ENCODE measurements at places on chromosomes 1 and 21. TPM values are rescaled to one million over a fixed set of nuclear protein-coding genes. Genes with fewer than 3 reads are reported as not detected.

GRCh38 chr1:182677397-182678098, 6.8 kb downstream of the RGS8 start:
- no peak overlapping the region for H3K4me3 ChIP-seq
- H3K27me3 ChIP-seq = no peaks in the 10 kb centered on the region
- peak; percentile 23 for DNase-seq
- no peaks in the 10 kb centered on the region for H3K36me3 ChIP-seq

Gene PADI3
- total RNA-seq = 2.0 TPM

- peaks cover 9% of the 10 kb centered on the region for H3K4me1 ChIP-seq
- H3K36me3 ChIP-seq = no peaks in the 10 kb centered on the region
- no peak for DNase-seq
- no peaks in the 10 kb centered on the region for H3K27me3 ChIP-seq
- H3K27ac ChIP-seq = no peak overlapping the region
Measured at GRCh38 chr1:203448521-203449061, 27.0 kb upstream of the PRELP start.

- no peaks in the 10 kb centered on the region for H3K36me3 ChIP-seq
- no peak within 1 kb of the TSS for H3K4me3 ChIP-seq
- no peaks in the 10 kb centered on the region for H3K27me3 ChIP-seq
- H3K27ac ChIP-seq = no peak within 1 kb of the TSS
Measured at GRCh38 chr1:145707183-145707867, at the start of gene PDZK1. Gene PDZK1, minus strand, starts transcription at chr1:145707368. Its CDS starts 19,347 bp downstream, at chr1:145688021.

- no peaks in the 10 kb centered on the region for H3K27me3 ChIP-seq
- H3K36me3 ChIP-seq = no peaks in the 10 kb centered on the region
- no peak for DNase-seq
- H3K4me3 ChIP-seq = no peak overlapping the region
- no peak overlapping the region for H3K27ac ChIP-seq
- H3K4me1 ChIP-seq = no peaks in the 10 kb centered on the region
Measured at GRCh38 chr1:194341587-194341986, 1155.2 kb upstream of the B3GALT2 start.

Gene LEMD1
- 79.0 TPM for total RNA-seq

DNA sequence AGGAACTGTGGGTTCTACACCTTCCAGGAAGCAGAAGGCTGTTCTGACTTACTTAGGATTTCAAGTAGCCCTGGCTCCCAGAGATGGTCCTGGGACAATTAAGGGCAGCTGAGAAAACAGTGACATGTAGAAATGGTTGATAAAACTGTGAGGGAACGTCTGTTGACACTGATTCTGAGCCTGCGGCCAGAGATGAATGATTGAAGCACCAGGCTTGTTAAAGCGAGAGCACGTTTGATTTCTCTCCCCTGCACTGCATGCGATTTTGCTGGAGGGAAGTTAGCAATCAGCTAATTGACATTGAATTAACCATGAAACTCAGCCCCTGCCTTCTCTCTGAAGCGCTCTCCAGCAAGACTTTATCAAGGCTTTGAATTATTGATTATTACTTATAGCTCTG, 29.9 kb upstream of the POU3F1 start:
- H3K4me1 ChIP-seq = peaks cover 26% of the 10 kb centered on the region
- DNase-seq = no peak
- no peak overlapping the region for H3K4me3 ChIP-seq
- H3K27ac ChIP-seq = no peak overlapping the region

Gene LIN28A
- total RNA-seq = 1,384 TPM

DNA sequence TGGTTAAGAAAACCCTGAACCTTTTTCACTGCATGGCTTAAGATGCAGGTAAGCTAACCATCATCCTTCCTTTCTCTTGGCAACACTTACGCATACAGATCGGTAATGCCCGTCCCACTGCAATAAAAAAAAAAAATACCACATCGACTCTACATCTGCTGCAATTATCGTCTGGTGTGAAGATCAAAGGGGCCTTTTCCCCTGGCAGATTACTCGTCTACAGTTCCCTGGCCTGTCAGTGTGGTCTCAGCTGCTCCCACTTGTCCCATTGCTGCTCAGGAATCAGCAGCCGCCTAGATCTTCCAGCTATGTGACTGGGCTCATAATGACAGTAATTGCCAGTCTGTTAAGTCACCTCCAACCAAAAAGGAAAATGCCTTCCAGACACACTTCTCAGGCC, 133.1 kb downstream of the SETD4 start:
- H3K27me3 ChIP-seq = no peaks in the 10 kb centered on the region
- no peaks in the 10 kb centered on the region for H3K4me1 ChIP-seq
- no peaks in the 10 kb centered on the region for H3K36me3 ChIP-seq
- DNase-seq = no peak

Gene FAM131C
- 2.6 TPM for total RNA-seq

- no peak overlapping the region for H3K4me3 ChIP-seq
- no peaks in the 10 kb centered on the region for H3K36me3 ChIP-seq
- H3K27me3 ChIP-seq = no peaks in the 10 kb centered on the region
- H3K27ac ChIP-seq = no peak overlapping the region
- peaks cover 9% of the 10 kb centered on the region for H3K4me1 ChIP-seq
Measured at GRCh38 chr1:206955476-206956451, 9.5 kb upstream of the PIGR start.

DNA sequence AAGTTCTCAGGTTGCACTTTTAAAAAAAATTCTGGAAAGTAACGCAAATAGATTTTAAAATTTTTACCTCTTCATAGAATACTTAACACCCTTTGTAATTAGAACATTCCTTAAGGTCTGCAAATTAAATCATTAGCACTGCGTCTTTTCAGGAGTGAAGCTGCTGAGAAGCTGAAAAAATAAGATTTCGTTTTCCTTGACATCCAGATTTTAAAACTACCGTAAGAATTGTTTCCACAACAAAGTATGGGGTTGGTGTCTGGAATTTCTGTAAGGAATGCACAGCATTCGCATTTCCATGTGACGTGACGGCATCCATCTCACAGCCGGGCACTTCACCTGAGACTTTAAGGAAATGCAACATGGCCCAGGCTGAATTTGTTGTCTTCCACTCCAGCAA, 76.3 kb upstream of the COX20 start:
- no peak overlapping the region for H3K4me3 ChIP-seq
- DNase-seq = no peak
- no peaks in the 10 kb centered on the region for H3K4me1 ChIP-seq
- H3K36me3 ChIP-seq = no peaks in the 10 kb centered on the region
- no peak overlapping the region for H3K27ac ChIP-seq
- H3K27me3 ChIP-seq = no peaks in the 10 kb centered on the region

- peaks cover 19% of the 10 kb centered on the region for H3K4me1 ChIP-seq
- no peak overlapping the region for H3K27ac ChIP-seq
- H3K4me3 ChIP-seq = no peak overlapping the region
- no peak for DNase-seq
- no peaks in the 10 kb centered on the region for H3K36me3 ChIP-seq
- H3K27me3 ChIP-seq = no peaks in the 10 kb centered on the region
Measured at GRCh38 chr1:19391596-19391981, 79.5 kb downstream of the SLC66A1 start.

DNA sequence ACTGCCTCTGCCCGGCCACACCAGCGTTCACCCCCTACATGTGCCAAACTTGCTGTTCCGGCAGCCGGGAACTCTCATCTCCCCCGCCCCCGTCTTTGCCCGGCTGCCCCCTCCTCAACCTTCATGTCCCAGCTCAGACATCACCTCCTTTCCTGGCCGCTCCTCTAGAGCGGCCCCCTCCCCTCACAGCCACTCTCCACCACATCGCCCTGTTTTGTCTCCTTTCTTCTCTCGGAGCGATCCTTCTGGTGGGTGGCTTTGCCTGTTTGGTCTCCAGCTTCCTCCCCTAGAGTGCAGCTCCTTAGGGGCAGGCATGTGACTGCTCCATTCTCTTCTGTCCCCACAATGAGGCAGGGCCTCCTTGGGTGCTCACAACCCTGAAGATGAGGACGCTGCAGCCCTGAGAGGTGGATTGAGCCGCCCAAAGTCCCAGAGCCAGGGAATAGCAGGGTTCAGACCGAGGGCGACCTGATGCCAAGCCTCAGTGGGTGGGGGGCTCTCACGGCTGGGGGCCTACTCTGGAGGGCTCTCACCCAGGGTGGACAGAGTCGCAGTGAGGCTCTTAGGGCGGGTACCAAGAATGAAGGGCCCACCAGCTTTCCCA, 44.9 kb upstream of the ECE1 start:
- H3K4me3 ChIP-seq = peak overlapping the region; percentile 22
- no peaks in the 10 kb centered on the region for H3K36me3 ChIP-seq
- H3K4me1 ChIP-seq = peaks cover 6% of the 10 kb centered on the region
- H3K27ac ChIP-seq = no peak overlapping the region

- no peak overlapping the region for H3K27ac ChIP-seq
- H3K4me3 ChIP-seq = no peak overlapping the region
- no peaks in the 10 kb centered on the region for H3K4me1 ChIP-seq
- no peaks in the 10 kb centered on the region for H3K27me3 ChIP-seq
Measured at GRCh38 chr1:155776414-155776813, 80.6 kb downstream of the GON4L start.

Gene TIPRL
- total RNA-seq = 28.1 TPM

Gene CCDC18
- 54.4 TPM for total RNA-seq

DNA sequence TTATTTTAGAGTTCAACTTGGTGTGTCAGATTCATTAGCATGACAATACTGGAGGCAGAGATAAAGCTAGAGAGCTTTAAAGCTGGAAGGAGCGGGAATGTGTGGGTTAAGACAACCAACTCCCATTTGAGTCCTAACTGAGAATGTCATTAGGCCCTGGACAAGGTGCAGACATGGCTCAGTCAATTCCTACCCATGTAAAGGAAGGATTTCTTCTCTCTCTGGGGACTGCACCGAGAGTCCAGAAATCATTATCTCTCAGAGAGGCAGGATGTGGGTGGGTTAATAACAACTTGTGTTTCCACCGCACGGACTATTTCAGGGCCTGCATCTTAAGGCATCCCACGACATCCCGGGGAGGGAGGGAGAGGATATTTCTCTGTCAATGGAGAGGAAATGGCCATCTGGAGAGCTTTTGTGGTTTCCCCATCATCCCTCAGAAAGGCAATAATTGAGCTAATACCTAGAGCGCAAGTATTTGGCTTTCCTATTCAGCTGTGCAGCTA, 46.7 kb upstream of the SARS1 start:
- peak; percentile 41 for DNase-seq
- no peaks in the 10 kb centered on the region for H3K36me3 ChIP-seq
- no peak overlapping the region for H3K4me3 ChIP-seq
- peaks cover 20% of the 10 kb centered on the region for H3K4me1 ChIP-seq
- H3K27me3 ChIP-seq = no peaks in the 10 kb centered on the region

GRCh38 chr1:199701726-199702125, 325.8 kb upstream of the NR5A2 start:
- DNase-seq = no peak
- no peaks in the 10 kb centered on the region for H3K4me1 ChIP-seq
- no peak overlapping the region for H3K4me3 ChIP-seq

- no peaks in the 10 kb centered on the region for H3K27me3 ChIP-seq
- DNase-seq = no peak
Measured at GRCh38 chr1:77227381-77227780, 8.2 kb upstream of the PIGK start.

Gene ANGPTL1
- total RNA-seq = not detected

DNA sequence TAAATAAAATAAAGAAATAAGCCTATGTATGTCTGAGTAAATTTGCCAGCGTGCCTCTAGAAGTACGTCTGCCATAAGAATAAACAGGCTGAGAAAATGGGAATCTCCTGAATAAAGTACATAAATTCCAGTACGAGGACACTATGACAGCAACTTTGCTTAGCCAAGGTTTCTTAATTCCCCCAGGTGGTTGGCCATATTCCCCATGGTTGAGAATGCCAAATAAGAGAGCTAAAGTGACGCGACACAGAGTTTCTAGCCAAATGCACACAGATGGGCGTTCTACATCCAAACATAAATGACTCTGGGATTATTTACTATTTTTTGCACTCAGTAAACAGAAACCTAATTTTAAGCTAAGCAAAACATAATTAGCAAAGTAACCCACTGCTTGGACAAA, 19.5 kb downstream of the KCNH1 start:
- no peak overlapping the region for H3K4me3 ChIP-seq
- DNase-seq = no peak
- H3K4me1 ChIP-seq = no peaks in the 10 kb centered on the region
- H3K27me3 ChIP-seq = no peaks in the 10 kb centered on the region
- no peak overlapping the region for H3K27ac ChIP-seq

GRCh38 chr1:164602101-164602422, 43.1 kb downstream of the PBX1 start:
- no peaks in the 10 kb centered on the region for H3K27me3 ChIP-seq
- no peak overlapping the region for H3K27ac ChIP-seq
- peaks cover 77% of the 10 kb centered on the region for H3K4me1 ChIP-seq
- H3K36me3 ChIP-seq = peaks cover 5% of the 10 kb centered on the region
